ENCODE measurements at places on chromosomes 1 and 21.

- no peak for DNase-seq
Measured at GRCh38 chr1:24822887-24823286, 77.6 kb downstream of the CLIC4 start.

DNA sequence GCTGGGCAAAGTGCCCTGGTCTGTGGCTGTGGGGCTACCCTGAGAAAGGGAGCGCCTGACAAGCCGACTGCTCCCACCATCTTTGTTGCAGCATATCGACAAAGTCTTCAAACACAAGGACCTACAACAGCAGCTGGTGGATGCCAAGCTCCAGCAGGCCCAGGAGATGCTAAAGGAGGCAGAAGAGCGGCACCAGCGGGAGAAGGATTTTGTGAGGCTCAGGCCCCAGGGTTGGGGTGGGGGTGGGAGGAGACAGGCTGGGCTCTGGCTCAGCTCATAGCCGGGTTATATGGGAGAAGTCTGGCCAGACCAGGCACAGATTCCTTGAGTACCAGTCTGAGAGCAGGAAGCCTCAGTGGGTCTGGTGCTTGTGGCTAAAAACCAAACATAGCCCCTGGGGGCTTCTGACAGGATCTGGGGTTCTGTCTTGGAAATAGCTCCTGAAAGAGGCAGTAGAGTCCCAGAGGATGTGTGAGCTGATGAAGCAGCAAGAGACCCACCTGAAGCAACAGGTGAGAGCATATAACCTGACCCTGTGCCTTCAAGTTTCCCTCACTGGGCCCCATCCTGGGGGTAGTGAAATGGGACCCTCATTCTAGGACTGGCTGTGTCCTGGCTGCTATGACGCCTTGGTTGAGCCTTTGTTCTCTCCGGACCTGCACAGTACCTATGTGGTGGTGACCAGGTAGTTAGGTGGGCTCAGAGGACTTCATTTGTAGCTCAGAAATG, 8.0 kb upstream of the CCDC28B start:
- DNase-seq: no peak

DNA sequence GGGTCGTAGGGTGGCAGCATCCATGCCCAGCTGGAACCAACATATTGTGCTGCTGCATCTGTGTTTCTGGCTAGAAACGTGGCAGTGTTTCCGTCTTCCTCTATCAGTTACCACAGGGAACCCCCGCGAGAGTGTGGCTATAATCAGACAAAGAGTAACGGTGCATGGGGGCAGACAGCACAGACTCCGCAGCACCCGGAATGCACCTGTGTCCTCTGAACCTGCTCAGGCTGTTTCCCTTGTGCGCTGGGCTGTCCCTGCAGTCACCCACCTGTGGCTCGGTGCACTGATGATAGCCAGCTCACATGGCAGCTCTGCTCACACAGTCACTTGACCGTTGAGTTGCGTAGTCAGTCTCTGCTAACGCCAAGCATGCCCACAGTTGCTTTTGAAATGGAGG, 11.4 kb upstream of the PCBP3 start:
- DNase-seq: no peak

- DNase-seq: no peak
Measured at GRCh38 chr1:34780528-34780927, 486 bp upstream of the GJB3 start.

DNA sequence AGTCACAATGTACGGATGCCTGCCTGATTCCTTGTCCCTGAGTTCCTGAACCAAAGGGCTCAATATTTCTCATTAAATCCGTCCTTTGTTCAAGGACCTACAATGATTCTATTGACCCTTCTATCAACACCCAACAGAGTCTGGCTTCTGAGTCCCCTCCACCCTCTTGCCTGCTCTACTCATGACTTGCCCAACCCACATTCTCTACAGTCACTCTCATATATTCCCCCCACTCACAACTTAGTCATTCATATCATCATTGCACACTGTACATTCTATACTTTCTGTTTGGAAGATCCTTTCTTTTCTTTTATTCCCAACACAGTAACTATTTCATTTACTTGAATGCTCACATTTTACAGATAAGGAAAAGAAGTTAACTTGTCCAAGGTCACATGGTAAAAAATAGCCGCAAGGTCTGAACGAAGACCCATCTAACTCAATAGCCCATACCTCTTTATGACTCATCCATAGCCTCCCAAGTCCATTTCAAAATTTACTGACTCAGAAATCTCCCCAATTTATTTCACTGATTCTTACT, 3.6 kb downstream of the OTUD7B start:
- no peak for DNase-seq

DNA sequence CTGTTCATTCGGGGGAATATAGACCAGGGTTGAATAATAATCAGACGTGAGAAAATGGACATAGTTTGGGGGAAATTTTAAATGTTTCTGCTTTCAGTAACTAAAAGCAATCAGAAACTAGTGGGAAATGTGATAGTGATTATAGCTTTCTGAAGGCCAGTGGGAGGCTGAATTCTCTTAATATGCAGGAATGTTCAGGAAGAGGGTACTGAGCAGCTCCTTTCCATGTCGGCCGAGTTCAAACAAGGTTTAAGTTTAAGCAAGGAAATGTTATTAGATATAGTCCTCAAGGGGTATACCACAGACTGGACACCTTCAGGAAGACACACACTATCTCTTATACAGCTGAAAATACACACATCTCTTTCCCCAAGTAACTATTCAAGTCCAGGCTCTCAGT, 105.5 kb downstream of the HHAT start:
- DNase-seq: no peak

GRCh38 chr1:7850786-7851185, 2.1 kb downstream of the UTS2 start:
- DNase-seq: no peak

DNA sequence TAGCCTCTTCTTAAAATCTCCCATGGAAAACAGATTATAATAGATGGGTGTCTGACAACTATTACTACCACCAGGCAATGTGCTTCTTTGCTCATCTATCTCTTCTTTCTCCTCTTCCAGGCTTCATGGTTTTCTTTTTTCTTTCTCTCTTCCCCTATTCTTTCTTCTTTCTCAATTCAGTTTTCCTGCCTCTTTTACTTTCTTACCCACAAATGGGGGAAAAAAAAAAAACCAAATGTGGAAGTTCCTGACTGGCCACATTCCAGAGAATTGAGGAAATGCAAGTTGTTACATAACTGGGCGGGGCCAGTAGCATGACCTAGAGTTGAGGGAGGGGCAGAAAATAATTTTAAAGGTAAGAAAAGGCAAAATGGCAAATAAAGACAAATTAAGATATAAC, 10.9 kb upstream of the SMG7 start:
- no peak for DNase-seq

GRCh38 chr1:33925586-33925985, 61.7 kb downstream of the HMGB4 start:
- no peak for DNase-seq

GRCh38 chr1:199545780-199546179, 481.7 kb upstream of the NR5A2 start:
- DNase-seq: no peak

DNA sequence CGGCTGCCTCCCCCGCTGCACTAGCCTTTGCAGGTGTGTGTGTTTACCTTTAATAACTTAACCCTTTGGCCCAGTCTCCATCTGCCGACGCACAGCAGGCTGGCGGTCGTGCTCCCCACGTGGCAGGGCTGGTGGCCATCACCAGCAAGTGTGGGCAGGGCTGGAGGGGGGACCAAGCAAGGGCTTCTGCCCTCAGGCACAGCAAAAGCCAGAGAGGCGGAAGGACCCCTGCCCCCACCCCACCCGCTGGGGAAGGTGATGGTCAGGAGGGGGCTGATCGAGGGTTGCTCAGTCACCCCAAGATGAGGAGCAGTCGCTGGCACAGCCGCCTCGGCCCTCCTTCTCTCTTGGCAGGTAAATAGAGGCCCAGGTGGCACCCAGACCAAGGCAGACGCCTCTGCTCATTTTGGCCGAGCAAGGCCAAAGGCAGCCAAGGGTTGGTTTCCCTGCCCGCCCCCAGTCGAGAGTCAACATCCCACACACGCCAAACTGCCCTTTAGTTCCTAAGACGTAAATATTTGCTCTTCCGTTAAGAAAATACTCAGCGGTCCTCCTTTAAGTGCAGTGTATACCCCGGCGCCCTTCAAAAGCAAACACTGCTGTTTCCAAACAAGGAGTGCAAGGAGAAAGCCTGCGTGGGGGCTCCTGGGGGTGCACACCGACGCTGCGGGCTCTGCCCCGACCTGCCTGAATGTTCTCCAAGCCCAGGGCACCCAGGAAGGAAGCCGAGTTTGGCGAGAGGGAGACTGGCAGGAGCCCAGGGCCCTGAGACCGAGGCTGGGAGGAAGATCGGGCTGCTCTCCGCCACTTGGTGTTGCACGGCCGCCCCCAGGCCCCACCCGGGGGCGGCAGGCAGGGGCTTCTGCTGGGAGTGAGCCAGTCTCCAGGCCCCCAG, 82.7 kb downstream of the SIK1 start:
- no peak for DNase-seq

GRCh38 chr1:67755160-67755559, 70.2 kb downstream of the GADD45A start:
- DNase-seq: no peak

- DNase-seq: no peak
Measured at GRCh38 chr1:232416026-232416568, 213.8 kb downstream of the SIPA1L2 start.

GRCh38 chr1:193919827-193920226, 733.4 kb upstream of the B3GALT2 start:
- no peak for DNase-seq

DNA sequence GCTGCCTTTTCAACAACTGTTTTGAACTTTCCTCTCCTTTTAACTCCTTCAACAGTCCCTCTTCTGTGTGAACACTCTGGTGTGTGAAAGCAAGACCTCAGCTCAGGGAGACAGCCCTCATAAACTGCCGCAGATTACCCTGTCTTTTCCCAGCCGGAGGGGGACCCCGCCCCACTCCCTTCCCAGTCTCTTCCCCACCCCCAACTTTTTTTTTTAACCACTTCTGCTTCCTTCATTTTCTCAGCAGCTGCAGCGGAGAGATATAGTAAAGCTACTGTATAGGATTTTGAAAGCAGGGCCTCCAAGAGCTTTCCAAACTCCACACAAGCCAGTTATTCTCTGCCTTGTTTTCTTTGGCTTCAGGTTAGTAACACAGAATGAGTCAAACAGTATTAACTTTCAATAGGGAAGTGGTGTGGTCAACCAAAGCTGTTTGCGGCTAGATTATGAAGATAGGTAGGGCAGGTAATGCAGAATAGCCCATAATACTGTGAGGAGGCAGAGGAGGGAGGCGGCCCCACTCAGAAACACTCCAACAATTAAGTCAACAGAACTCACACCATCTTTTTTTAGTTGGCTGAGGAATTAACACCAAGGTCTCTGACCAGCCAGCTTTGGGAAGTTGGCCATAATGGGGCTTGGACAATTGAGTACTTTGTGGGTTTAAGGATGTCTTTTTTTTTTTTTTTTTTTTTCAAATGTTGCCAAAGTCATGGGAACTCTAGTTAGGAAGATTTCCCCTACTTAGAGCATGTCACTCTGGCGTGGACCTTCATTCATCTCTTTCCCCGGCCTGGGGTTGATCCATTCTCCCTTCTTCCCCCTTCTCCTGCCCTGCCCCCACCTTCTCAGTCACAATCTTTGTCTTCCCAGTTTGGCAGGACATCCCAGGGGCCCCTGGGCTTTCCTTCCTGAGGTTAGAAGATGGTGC, 177.0 kb downstream of the CLIC6 start:
- no peak for DNase-seq

- no peak for DNase-seq
Measured at GRCh38 chr1:182242641-182243040, 148.9 kb downstream of the GLUL start.

- no peak for DNase-seq
Measured at GRCh38 chr1:228452194-228453021, 34.8 kb upstream of the RNF187 start.

DNA sequence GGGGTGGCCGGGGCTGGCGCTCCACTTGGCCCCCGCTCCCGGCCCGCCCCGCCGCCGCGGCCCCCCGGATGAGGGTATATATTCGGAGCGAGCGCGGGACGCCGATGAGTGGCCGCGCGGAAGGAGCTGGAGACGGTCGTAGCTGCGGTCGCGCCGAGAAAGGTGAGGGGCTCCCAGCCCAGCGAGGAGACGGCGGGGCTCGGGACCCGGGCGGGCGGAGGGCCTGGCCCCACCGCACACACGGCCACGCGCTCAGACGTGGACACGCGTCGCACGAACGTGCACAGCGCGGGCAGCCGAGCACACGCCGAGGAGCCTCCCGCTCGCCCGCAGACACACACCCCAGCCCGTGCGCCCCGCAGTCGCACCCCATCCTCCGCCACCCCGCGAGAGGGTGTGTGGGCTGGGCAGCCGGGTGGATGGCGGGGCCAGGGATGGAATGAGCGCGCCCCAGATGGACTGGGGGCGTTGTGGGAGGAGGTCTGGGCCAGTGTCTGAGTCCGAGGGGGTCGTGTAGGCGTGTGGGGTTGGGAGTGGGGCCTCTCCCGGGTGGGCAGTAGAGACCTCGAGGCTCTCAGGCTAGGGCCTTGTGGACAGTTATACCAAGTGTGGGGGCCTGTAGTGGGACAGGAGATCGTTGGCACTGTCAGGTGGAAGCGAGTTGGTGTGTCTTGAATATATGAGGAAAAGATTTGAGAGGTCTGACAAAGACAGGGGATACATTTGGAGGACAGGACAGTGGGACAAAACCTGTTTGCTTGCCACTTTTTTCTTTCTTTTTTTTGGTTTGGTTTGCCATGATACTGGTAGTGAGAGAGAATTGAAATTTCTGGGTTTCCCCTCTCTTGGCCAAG, at the start of gene UAP1:
Gene UAP1 (plus strand): TSS at position 107 of the 854 bp plus-strand sequence. CDS start 4,347 bp downstream, outside the sequence.
- DNase-seq: no peak

GRCh38 chr1:201626629-201627275, 87.8 kb downstream of the NAV1 start:
- no peak for DNase-seq

DNA sequence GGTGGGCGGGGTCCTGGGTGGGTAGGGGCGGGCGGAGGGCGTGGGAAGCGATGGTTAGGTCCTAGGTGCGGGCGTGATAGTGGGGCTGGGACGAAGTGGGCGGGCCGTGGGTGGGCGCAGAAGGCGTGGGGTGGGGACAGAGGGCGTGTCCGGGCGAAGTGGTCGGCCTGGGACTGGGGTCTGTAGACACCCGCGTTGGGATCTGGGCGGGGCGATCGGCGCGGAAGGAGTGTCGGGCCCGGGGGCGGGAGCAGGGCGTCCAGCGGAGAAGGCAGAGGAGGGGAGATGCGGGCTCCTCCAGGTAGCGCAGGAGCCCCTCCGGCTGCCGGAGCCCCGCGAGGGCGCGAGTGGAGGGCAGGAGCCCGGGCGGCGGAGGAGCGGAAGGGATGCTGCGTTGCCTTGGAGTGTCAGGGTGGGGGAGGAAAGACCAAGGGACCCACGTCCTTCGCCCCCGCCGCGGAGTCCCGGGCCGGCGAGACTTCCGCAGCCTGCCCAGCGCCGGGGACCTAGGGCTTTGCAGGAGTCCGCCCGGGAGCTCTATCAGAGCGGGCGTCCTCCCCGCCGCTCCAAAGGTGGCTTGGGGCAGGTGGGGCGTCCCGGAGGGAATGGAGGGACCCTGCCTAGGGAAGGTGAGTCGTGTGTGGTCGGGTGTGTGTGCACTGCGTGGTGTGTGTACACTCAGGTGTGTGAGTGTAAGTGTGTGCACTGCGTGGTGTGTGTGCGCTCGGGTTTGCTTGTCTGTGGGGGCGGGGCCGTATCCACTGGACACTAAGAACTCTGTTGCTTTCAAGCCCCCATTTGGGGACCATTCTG, 27.0 kb upstream of the PRSS38 start:
- no peak for DNase-seq

All from AG04449 (cell line).